Cardiac septum (tissue), 1 donor: ENCODE measurements at places on chromosomes 12 and 14.
A peak's percentile ranks its signal among the peaks of the same experiment; 100 is the strongest.

GRCh38 chr14:88541324-88541723, 13.5 kb downstream of the PTPN21 start:
- no peak for DNase-seq

GRCh38 chr14:69684461-69685217, 73.2 kb downstream of the SUSD6 start:
- no peak for DNase-seq

GRCh38 chr14:71610797-71611196, 321.4 kb upstream of the RGS6 start:
- DNase-seq, result no peak

DNA sequence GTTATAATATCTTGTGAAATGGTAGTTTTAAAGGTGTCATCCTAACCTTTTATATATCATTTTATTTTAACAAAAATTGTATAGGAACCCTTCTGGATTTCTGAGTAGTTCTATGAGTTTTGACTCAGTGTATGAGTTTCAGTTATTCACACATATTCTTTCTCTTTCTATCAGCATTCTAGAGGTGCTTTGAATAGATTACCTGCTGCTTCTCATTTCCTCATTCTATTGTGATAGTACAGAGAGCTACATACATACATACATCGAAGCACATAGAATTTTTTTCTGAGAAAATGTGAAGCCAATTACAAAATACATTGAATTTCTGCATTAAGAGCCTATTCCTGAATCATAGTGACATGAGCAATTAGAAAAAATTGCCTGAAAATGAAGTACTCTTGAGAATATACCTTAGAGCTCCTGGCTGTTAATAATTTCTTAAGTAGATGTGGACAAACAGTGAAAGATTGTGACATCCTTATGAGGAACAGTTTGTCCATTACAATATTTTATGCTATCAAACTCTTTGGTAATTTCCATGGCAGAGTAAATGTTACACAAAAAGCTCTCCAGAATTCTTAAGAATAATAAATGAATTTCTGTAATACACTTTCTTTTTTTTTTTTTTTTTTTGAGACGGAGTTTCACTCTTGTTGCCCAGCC, 556.6 kb downstream of the TRHDE start:
- no peak for DNase-seq

- DNase-seq, result no peak
Observed at GRCh38 chr12:46664761-46665287, 161.0 kb downstream of the SLC38A4 start.

- no peak for DNase-seq
Observed at GRCh38 chr14:75125617-75126016, 1.2 kb downstream of the NEK9 start.

- peak; percentile 79 for DNase-seq
Observed at GRCh38 chr12:13000925-13001774, 1.1 kb upstream of the HEBP1 start.

GRCh38 chr12:106585521-106586277, 2.9 kb downstream of the RFX4 start:
- no peak for DNase-seq

GRCh38 chr14:79721399-79722084, 489.8 kb downstream of the DIO2 start:
- no peak for DNase-seq

DNA sequence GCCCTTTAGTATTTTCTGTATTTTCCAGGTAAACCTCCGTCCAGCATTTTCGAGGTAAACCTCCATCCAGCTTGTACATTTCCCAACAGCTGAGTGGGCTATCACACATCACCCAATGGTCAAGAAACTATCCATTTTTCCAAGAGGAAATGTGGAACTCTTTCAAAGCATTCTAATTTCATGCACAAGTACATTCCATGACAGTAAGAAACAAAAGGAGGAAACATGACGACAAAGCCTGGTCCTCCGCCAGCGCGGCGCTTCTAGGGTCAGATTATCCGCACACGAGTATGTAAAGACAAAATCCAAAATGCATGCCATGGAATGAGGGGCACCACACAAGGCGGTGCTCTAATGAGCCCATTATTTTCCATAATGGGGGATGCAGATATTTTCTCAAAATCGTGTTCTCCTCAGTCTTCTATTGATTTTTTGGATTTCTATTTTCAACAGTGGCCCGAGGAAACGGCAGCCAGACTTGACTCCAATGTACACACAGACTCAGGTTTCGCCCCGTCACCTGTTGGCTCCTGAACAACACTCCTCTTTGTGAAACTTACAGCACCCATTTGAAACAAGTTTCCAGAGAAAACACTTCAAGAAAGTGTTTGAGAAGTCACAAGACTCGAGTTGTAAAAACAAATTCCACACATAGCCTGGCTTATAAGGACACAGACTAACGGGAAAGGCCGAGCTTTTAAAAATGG, 107.4 kb downstream of the PRICKLE1 start:
- no peak for DNase-seq

- no peak for DNase-seq
Observed at GRCh38 chr14:101626331-101626730, 65.0 kb downstream of the DIO3 start.

GRCh38 chr12:69623970-69624369, 13.3 kb upstream of the LRRC10 start:
- peak; percentile 86 for DNase-seq

DNA sequence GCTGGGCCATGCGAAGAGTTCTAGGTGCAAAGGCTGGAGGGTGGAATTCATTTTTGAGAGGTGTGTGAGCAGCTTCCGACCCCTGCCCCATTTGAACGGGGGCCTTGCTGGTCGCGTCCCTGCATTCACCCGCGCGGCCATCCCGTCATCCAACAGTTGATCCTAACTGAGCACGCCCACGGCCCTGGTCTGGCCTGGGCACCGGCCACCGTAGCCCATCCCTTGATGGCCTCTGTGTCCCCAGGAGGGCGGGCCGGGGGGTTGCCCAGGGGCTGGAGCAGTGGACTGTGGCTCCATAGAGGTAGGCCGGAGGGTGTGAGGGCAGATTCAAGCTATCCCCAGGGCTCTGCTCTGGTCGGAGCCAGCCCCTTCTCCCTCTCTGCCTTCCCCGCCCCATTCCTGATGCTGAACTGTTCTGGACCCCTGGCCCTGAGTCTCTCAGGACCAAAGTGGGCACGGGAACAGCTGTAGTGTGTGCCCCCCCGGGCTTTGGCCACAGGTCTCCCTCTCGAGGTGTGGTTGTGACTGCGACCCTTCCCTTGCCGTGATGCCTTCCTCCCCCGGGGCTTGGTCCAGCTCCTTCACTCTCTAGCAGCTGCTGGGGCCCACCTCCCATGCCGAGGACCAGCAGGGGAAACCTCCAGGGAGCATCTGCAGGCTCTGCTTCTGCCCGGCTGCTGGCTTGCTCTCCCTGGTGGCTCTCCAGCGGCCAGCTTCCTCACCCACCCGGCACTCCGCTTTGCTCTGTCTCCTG, 9.1 kb downstream of the MEG3 start:
- no peak for DNase-seq

DNA sequence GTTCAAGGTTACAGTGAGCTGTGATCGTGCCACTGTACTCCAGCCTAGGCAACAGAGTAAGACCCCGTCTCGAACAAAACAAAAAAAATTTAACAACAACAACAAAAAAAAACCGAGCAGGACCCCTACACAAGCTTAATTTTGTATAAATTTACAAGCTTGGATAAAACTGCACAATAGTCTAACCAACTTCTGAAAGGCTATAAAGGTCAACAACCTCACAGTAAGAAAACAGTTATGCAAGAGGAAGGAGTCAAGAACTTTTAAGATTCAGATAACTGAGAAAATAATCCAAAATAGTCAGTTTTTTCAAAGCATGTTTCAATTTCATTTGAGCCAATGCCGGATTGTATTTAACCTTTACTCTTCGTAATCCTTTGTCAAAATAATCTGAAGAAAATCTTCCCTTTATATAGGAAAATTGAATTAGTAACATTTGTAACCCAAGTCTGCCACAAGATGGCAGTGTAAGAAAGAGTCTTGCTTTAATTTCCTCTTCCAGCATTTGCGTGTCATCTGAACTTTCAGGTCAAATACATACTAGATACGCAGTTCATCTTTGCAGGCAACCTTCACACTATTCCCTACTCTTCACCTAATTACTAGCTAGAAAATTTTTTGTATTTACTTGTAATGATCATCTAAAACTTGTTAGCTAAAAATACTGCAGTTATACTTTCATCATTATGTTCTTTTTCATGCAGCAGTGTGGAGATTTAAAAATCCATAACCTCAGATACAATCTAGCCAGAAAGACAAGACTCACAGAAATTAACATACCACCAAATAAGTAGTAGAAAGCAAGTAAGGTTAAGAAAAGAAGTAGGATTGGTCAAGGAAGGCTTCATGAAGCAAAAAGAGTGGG, 5.8 kb downstream of the CCNB1IP1 start:
- DNase-seq, result no peak

DNA sequence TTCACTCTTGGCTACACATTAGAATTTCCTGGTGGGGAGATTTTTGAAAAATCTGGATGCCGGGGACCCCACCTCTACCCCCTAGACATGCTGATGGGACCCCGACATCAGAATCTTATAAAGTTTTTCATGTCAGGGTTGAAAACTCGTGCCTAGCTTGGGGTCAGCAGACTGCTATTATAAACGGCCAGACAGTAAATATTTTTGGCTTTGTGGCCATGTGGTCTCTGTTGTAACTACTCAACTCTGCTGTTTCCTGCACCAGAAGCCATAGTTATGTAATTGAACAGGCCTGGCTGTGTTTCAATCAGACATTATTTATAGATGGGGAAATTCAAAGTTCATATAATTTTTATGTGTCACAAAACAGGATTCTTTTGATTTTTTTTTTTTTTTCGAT, 41.6 kb downstream of the ACACB start:
- no peak for DNase-seq

DNA sequence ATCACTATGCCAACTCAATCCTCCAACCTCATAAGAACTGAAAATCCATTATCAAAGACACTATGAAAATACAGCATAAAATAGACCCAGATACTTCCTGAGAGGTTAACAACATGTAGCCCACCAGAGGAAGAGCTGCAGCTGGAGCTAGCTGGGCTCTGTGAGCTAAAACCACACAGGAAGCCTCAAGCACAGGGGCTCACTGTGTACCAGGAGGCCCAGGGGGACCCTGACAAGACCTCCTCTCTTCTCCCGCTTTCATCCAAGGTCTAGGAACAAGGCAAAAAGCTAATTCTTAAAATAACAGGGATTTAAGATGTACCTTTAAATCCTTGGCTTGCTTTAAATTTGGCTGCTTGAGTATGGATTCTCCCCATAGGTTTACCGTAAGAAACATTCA, 53.6 kb downstream of the EIF2S3B start:
- DNase-seq, result no peak

DNA sequence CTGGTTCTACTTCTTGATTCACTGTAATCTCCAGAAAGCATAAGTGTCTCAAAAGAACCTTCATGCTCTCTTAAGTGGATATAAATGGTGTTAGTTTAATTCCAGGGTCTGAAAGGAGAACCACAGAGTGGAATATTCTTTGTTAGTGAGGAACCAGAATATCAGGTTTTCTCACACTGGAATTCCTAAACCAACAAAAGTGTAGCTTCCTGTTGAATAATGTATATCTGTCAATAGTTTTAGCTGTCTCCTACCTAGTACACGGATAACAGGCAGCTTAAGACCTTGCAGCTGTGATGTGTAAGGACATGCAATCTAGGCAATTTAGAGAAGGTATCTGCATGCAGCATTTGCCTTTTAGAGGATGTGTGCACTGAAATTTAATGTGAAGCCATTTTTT, 24.0 kb downstream of the LRIG3 start:
- DNase-seq, result no peak

- no peak for DNase-seq
Observed at GRCh38 chr14:60095781-60096450, 4.2 kb downstream of the PCNX4 start.

- DNase-seq, result no peak
Observed at GRCh38 chr12:26748741-26749431, 84.1 kb downstream of the ITPR2 start.

DNA sequence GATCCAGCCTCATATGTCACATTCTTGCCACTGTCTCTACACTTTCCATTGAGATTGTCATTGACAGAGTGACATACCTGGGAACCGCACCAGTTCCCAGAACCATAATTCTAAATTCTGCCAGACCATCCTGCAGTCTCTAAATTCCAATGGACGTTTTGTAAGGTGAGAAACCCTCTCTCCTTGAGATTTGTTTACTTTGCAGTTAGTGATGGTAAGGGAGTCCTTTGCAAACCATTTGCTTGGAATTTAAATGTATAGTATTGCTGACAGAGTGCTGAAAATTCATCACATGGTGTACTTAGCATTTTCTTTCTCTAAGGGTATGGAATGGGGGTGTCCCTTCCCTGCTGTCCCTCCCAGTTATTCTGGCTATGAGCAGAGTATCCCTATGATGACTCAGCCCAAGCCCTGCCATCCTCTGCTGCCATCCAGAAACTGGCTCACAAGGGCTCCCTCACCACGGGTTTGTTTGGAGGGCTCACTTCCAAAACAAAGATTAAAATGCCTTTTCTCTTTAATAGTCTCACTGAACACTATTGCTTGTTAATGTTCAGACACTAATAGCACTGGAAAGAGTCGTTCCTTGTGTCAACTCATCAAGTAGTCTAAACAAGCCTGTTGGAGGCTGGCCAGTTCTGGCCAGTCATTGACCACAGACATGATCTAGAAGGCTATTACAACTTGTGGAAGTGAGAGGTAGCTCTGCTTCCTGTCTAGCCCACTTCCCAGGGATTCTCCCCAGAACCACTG, 129.0 kb upstream of the HMGA2 start:
- DNase-seq, result peak; percentile 79
